ENCODE measurements at places on chromosomes 12 and 14.

DNA sequence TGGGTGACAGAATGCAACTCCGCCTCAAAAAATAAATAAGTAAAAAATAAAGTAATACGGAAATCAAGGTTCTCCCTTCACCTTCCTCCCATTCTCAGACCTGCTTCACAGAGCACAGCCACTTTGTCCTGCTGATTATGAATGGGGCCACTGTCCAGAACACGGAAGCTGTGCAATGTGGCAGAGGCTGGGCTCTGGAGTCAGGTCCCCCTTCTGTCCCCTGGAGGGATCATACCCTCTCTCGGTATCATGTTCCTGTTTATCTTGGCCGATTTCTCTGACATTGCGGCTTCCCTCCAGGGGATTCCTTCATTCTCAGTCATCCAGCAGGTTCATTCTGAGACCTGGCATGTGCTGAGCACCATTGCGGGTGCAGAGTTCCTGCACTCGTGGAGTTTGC is 11.3 kb downstream of the PPP2R5C start:
- no peak for DNase-seq

DNA sequence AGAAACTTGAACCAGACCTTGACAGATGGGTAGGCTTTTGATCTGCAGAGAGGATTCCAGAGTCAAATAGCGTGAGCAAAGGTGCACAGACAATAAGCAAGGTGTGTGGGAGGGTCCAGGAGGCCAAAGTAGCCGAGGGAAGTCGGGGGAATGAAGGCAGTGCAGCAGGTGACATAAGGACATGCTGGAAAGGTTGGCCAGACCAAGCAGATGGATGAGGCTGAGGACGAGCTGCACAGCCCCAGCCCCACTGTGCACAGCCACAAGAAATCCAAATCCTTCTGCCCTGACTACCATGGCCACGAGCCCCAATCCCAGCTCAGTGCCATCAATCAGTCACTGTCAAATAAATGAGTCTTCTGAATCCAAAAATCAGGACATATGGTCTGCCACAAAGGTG is 5.4 kb downstream of the TTC7B start:
- no peak for DNase-seq

DNA sequence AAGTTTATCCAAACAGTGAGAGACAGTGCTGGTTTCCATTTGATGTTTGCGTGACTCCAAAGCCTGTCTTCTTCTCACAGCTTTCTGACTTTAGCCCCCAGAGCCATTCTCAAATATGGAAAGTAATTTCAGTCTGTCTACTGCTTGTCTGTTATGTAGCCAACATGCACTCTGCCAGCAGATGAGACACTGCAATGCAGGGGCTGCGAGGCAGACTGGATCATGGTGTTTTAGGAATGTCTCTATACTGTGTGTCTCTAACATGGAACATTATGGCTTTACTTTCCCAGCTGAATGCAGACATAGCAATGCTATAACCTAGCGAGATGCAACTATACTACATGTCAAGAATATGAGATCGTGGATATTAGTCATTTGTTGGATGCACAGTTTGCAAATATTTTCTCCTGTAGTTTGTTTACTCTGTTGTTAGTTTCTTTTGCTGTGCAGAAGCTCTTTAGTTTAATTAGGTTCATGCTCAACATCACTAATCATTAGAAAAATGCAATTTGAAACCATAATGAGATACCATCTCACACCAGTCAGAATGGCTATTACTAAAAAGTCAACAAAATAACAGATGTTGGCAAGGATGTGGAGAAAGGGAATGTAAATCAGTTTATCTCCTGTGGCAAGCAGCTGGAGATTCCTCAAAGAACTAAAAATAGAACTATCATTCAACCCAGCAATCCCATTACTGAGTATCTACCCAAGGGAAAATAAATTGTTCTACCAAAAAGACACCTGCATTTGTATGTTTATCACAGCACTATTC is 235.8 kb upstream of the TMTC1 start:
- no peak for DNase-seq

GRCh38 chr14:72124171-72124570 is 191.9 kb downstream of the RGS6 start:
- DNase-seq: no peak

- DNase-seq: no peak
Measured at GRCh38 chr12:98416845-98417244, 98.5 kb upstream of the TMPO start.

DNA sequence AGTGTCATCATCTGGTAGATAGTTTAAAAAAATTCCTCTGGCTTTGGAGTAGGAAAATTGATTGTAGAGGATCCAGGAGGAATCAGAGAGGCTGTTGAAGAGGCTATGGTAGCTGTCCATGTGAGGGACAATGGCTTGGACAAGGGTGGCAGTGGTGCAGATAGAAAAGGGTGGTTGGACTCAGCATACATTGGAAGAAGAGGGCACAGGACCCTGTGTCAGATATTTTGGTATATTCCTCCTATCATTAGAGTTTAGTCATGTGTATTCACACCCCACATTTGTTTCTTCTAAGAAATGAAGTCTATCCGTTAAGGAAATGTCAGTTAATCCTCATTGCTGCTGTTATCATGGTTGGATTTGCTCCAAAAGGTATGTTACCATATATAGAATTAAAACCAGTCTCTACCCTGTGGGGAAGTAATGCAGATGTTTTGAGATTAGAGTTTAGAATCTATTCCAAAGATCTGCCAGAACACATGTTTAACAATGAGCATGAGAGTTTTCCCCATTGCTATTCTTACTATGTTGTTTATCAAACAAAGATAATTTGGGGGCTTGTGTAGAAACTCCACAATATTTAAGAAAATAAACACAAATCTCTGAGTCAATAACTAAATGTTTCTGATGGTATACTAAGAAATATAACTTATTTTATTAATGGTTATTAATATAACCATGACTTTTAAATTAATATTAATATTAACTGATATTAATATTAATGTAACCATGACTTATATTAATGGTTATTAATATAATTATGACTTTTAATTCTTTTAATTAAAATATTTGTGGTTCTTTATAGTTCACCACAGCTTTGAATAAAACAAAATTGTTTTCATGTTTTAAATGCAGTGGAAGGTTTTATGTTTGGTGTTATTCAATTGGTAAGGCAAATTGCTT is 80.9 kb downstream of the CRADD start:
- DNase-seq: no peak

DNA sequence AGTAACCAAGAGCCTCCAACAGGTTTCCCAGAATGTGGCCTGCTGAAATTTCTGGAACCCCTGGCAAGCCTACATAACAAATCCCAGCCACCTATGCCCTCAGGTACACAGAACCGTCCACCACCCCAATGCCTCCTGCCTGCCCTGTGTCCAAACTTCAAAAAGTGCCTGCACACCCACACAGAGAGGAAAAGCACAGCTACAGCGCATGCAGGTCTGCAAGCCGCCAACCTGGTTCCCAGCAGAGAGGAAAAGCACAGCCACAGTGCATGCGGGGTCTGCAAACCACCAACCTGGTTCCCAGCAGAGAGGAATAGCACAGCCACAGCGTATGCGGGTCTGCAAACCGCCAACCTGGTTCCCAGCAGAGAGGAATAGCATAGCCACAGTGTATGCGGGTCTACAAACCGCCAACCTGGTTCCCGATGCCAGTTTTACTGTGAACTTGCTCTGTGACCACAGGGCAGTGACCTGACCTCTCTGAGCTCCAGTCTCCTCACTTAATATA is 113.5 kb downstream of the SCARB1 start:
- no peak for DNase-seq

- DNase-seq: no peak
Measured at GRCh38 chr12:94297096-94297699, 148.8 kb downstream of the PLXNC1 start.

DNA sequence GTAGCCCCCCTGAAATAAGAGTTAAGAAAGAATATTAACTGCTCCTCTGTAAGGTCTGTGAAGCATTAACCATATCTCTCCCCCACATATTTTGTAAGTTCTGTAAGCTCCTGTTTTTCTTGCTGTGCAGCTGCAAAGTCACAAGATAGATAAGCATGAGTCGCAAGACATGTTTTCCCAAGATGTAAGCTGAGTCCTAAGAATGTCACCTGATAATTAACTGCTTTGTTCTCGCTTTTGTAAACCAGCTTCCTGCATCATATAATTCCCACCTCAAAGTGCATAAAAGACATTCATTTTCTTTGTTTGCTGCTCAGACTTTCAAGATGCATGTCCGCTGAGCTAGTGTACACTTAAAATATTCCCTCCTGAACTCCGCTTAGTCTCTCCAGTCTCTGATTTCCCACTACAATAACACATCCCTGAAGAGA is 27.0 kb upstream of the PHC1 start:
- DNase-seq: no peak

DNA sequence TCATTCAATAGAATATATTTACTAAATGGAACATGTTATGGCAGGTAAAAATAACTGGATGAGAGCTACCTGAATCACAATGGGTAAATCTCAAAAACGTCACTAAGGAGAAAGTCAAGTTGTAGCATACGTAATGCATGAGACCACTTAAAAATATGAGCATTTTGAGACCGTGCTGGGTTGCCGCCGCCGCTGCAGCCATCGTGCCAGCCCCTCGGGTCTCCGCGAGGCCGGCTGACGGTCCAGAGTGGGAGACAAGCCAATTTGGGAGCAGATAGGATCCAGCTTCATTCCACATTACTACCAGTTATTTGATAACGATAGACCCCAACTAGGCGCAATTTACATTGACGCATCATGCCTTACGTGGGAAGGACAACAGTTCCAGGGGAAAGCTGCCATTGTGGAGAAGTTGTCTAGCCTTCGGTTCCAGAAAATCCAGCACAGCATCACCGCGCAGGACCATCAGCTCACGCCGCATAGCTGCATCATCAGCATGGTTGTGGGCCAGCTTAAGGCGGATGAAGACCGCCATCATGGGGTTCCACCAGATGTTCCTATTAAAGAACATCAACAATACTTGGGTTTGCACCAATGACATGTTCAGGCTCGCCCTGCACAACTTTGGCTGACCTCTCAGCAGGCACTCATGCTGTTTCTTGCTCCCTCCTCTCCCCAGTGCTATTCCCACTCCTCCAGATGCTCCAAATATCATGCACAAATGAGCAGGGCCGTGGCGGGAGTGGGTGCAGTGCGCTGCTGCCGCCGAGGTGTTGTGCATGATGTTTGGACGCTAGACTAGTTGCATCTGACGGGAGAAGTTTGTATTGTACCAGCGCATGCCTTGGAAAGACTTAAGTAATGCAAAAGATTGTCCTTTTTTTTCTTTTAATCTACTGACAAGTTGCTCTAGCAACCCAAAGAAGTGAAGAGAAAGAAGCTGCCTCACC is 6.3 kb upstream of the BRMS1L start:
- no peak for DNase-seq

DNA sequence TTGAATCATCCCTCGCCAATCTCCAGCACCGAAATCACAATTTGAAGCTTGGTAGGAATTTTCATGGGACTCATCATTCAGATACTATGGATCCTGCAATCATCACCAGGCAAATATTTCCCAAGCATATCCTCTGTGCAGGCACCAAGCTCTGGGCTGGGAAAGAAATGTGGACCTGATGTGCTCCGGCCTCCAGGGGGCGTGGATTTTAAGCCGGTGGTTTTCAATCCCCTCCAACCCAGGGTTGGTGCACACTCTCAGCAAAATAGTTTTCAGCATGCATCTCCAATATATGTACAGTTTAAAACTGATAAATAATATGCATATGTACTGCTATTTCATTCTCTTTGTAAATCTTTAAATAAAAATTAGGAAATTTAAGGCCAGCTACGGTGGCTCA is 98.9 kb downstream of the RBM19 start:
- DNase-seq: no peak

GRCh38 chr12:76024942-76025600 is 6.5 kb downstream of the PHLDA1 start:
- no peak for DNase-seq

- no peak for DNase-seq
Measured at GRCh38 chr14:104390221-104390931, 189.2 kb upstream of the C14orf180 start.

GRCh38 chr14:104796687-104797081 is 1.1 kb upstream of the AKT1 start:
- no peak for DNase-seq

GRCh38 chr12:102769323-102769916 is 147.6 kb downstream of the PAH start:
- DNase-seq: no peak

DNA sequence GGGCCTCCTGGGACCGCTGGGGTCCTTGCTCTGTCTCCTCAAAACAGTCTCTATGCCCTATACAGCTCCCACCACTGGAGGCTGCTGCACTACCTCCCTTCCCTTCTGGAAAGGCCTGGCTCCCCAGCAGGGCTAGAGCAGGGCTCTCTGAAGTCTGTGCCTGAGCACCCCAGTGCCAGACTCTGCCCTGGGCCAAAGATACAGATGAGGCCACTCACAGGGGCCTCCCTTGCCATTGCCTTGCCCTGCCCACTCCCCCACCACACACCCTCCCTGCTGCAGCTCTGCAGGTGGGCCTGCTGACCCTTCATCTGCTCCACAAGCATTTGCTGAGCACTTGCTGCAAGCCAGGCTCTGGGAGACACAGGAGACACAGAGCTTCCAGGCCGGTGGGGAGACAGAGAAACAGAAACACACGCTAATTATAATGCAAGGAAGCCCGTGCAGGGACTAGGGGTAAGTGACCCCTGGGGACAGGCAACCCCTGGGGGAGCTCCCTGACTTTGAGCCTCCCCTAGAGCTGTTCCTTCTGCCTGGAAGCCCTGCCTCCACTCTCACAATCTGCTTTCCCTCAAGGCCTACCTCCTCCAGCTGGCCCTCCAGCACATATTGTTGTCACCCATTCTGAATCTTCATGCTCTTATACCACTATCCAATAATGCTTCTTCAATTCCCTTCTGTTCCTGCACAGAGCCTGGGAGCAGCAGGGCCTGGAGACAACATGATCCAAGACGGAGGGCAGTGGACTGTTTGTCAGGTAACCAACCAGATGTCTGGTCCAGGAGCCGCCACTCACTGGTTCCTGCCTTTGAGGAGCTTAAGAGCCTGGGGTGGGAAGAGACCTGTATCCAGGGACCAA is 32.6 kb upstream of the PNMA1 start:
- DNase-seq: no peak

GRCh38 chr14:54749180-54749579 is 153.4 kb downstream of the GCH1 start:
- no peak for DNase-seq

- no peak for DNase-seq
Measured at GRCh38 chr12:215116-215515, 1.2 kb upstream of the SLC6A12 start.

DNA sequence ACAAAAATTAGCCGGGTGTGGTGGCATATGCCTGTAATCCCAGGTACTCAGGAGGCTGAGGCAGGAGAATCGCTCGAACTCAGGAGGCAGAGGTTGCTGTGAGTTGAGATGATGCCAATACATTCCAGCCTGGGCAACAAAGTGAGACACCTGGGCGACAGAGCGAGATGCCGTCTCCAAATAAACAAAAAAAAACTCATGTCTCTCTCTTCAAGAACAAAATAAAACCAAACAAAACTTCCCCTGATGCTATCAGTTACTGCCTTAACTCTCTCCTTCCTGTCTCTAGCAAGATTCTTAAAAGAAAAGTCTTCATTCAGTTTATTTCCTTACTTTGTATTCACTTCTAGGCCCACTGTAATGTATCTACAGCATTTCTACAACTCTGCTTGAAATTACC is 20.8 kb downstream of the KLHL28 start:
- DNase-seq: no peak

- DNase-seq: no peak
Measured at GRCh38 chr12:114692186-114693058, 8.4 kb upstream of the TBX3 start.

Measured in GOT3 (cell line).